NCI-H82 (cell line): ENCODE measurements at places on chromosomes 5 and 9.
A peak's percentile ranks its signal among the peaks of the same experiment; 100 is the strongest.

GRCh38 chr5:142821733-142822487, 51.7 kb downstream of the ARHGAP26 start:
- no peak for DNase-seq

- no peak for DNase-seq
Observed at GRCh38 chr5:53164478-53165165, 55.1 kb upstream of the MOCS2 start.

GRCh38 chr5:6752782-6753181, 39.5 kb downstream of the TENT4A start:
- no peak for DNase-seq

DNA sequence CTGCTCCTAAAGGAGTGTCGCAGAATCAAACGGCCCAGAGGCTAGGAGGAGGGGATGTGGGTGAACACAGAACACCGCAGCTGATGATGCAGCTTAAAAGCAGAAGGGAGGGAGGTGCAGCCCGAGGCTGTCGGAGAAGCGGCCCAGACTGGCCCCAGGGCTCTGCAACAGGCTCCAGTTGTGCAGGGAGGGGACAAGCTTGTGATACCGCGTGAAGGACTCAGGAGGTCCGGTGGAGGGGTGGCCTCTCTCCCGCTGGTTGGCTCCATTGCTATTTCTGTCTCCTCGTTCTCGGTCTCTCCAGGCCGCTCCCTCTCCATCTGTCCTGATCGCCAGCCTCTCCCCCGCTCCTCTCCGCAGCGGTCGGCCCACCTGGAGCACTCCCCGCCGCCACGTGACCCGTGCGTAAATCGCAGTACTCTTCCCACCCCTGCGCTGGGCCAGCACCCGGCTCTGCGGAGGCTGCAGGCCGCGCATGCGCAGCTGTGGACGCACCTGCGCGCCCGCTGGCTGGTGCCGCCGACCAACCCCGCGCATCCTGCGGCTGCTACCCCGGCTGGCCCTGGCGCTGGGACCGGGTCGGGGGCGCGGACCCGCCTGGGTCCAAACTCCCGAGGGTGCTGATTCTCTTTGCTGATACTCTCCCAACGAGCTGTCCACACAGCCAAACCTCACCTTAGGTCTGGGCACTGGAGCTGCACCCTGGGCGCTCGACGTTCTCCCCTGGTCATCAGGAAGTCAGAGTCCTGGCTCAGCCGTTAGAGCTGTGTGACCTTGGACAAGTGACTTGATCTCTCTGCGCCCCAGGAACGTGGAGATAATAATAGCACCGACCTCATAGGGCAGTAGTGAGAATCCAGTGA, 3.7 kb upstream of the STXBP1 start:
- DNase-seq, result peak; percentile 95

- DNase-seq, result no peak
Observed at GRCh38 chr5:178210686-178211085, 6.4 kb downstream of the HNRNPAB start.

DNA sequence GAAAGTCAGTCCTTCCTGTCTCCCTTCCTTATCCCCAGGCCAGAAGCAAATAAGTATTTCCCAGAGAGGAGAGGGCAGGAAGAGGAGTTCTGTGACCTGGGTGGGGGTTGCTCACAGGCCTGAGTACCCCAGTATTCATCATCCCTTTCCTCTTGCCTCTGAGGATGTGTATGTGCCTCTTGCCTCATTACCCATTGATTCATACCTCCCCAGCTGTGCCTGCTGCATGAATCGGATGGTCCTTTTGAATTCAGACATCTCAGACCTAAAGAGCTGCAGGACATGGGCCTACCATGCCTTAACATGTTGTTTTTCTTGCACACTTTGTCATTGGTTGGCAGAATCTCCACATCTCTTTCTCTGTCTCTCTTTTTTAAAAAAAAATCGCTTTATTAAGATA, 112.8 kb upstream of the SHB start:
- DNase-seq, result no peak

- DNase-seq, result no peak
Observed at GRCh38 chr9:84375954-84376353, 35.4 kb upstream of the SLC28A3 start.

DNA sequence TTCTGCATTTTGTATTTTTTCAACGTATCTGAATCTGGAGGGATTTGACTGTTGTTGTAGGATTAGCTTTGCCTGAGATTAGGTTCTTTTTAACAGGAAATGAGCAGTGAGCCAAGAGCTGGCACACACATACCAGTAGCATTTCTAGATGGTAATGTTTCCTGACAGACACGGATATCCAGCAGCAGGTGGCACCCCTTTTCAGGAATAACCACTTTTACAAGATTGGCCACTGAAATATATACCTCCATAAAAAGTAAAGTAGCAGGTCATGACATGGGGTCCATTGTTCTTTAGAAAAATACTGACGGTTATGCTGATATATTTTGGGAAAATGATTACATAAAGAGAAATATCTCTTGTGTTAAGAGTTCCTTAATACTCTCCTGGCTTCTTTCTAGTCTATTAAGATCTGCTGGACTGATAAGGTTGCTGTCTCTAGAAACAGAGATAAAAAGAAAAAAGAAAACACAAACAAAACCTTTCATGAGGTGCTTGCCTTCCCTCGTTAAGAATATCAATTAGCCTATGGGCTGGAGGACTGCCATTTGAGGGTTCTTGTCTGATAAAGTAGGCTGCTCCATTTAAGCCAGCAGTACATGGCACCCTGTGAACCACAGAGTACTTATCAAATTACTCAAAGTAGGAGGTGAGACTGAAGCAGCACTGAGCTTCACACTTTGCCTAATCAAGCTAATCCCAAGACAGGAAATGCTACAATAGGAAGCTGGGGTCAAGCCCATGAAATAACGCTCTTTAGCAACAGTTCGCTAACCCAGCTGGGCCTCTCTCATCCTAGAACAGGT, 101.6 kb upstream of the PCA3 start:
- DNase-seq, result peak; percentile 21

- peak; percentile 71 for DNase-seq
Observed at GRCh38 chr5:113330533-113331208, 104.1 kb downstream of the TSSK1B start.

- DNase-seq, result no peak
Observed at GRCh38 chr5:169583101-169583423, 511 bp upstream of the SPDL1 start.

DNA sequence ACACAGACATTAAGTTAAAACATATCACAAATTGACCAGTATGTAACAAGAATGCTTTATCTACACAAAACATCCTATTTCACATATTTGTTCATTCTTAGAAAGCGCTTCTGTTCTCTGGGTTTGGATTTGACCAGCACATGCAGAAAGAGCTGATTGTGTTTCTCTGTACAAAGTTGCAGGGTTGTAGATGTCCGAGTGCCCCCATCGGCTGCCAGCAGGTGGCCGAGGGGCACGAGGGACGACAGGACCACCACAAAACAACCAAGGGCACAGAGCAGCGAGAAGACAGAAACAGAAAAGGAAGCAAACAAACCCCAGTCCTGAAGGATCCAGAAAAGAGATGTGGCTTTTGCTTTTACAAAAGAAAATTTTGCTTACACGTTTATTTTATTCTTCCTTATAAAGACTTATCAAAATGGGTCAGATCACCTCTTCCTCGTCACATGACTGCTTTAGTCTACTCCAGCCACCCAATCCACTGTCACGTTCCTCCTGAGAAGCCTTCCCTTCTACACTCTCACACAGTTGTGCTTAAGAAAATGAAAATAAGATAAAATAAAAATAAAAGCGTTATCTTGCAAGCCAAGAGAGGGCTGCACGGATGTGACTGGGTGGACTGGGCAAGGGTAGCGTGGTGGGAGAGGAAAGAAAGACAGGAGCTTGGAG, 9.5 kb downstream of the OTP start:
- DNase-seq, result no peak

DNA sequence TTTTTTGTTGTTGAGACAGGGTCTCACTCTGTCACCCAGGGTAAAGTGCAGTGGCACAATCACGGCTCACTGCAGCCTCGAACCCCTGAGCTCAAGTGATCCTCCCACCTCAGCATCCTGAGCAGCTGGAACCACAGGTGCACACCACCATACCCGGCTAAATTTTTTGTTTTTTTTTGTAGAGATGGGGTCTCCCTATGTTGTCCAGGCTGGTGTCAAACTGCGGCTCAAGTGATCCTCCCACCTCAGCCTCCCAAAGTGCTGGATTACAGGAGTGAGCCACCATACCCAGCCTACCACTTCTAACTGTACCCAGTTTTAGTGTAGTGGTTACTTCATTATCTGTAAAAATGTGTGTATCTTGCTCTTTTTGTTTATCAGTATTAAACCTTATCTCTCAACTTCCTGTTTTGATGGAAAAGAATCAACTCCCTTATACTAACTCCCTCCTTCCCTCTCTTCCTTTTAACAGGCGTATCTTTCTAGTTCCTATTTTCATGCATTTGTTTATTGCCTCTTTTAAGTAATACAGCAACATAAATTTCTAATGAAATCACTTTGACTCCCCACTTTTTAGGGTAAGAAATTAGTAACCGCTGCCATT, 33.1 kb downstream of the GRAMD2B start:
- DNase-seq, result no peak

DNA sequence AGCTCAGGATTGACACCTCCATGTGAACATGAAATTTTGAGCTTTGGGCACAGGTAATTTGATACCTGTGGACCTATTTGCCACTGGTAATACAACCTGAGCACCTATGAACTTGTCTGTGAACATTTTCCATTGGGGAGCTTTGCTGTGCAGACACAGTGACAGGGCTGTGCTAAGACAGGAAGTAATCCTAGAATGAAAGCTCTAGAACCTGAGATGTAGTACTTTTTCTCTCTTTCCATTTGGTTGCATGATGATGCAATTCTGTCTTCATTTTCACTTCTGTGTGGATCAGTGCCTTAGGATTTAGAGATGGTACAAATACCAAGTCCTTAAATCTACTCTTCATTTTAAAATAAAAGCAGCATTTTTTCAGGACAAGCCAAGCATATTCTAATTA, 216.9 kb downstream of the NR3C1 start:
- no peak for DNase-seq

GRCh38 chr5:8714861-8715260, 831.0 kb downstream of the SEMA5A start:
- DNase-seq, result no peak

DNA sequence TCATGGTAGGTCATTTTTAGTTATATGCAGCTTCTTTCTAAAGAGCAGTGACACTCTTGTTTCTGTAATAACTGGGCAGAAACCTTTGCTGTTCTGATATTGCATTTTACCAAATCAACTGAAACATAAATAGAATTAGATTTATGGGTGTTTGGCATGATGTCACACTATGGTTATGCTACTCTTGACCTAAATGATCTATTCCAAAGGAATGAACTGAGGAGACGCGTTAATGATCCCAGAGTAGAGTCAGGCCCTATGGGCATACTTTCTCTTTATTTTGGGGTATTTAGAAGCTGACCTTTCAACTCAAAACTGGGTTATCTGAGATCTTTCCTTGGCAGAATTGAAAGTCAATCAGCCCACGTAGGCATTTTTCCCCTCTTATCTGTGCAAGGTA, 146.8 kb upstream of the ADAMTSL1 start:
- no peak for DNase-seq

- no peak for DNase-seq
Observed at GRCh38 chr9:2066312-2067273, 51.4 kb downstream of the SMARCA2 start.

GRCh38 chr5:35223787-35224395, 6.4 kb downstream of the PRLR start:
- DNase-seq, result no peak

DNA sequence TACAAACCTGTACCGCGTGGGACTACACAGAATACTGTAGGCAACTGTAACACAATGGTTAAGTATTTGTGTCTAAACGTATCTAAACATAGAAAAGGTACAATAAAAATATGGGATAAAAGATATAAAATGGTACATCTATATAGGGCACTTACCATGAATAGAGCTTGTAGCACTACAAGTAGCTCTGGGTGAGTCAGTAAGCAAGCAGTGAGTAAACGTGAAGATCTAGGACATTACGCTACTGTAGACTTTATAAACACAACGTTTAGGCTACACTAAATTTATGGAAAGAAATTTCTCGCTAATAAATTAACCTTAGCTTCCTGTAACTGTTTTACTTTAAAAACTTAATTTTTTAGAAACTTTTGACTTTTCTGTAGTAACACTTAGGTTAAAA, 46.5 kb downstream of the MRPS27 start:
- DNase-seq, result no peak

DNA sequence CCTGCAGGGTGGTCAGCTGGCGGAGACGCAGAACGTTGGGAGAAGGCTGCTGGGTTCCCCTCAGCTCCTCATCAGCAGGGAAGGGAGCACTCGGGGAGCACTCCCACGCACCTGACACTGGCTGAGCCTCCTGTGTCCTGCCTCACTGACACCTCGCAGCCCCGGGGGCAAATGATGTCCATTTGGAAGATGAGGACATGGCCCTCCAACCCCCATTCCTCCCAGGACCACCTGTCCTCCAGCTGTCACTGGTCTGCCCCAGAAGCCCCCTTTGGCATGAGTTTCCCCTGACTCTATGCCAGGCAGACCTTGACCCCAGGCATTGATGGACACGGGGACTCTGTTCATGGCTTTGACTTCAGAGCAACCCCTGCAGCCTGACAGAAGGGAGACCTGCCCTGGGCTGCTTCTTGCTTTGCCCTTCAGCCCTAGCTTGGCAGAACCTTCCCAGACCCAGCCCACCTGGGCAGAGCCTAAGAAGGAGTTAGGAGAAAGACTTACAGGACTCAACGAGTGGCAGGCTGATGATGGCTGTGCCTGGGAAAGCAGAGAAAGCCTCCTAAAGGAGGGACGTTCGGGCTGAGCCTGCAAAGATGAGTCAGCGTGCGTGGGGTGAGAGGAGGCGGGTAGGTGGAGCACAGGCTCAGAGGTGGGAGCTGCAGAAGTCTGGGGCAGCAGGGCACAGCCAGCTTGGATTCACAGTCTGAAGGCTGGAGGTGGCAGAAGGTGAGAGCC, 90.6 kb downstream of the LMX1B start:
- DNase-seq, result no peak

DNA sequence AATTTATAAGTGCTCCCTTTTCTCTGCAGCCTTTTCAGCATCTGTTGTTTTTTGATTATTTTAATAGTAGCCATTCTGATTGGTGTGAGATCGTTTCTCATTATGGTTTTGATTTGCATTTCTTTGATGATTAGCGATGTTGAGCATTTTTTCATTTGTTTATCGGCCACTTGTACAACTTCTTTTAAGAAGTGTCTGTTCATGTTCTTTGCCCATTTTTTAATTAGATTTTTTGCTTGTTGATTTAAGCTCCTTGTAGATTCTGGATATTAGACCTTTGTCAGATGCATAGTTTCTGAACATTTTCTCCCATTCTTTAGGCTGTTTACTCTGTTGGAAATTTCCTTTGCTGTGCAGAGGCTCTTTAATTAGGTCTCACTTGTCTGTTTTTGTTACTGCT, 46.3 kb downstream of the FYB1 start:
- DNase-seq, result no peak
